ENCODE measurements at places on chromosomes 4 and X. TPM values are rescaled to one million over a fixed set of nuclear protein-coding genes. Genes with fewer than 3 reads are reported as not detected.

GRCh38 chr4:52968691-52969090 is 106.6 kb downstream of the RASL11B start:
- DNase-seq = no peak

- no peak for DNase-seq
Measured at GRCh38 chr4:103885152-103885551, 165.4 kb upstream of the TACR3 start.

DNA sequence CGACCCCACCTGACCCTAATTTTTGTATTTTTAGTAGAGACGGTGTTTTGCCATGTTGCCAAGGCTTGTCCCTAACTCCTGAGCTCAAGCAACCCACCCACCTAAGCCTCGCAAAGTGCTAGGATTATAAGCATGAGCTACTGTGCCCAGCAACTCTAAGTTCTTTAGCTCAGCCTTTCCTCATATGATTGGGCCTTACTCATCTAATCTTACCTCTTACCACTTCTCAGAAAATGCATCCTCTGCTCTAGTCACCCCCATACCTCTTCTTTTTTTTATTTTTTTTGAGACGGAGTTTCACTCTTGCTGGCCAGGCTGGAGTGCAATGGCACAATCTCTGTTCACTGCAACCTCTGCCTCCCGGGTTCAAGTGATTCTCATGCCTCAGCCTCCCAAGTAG is 35.6 kb upstream of the UGDH start:
- DNase-seq = no peak

DNA sequence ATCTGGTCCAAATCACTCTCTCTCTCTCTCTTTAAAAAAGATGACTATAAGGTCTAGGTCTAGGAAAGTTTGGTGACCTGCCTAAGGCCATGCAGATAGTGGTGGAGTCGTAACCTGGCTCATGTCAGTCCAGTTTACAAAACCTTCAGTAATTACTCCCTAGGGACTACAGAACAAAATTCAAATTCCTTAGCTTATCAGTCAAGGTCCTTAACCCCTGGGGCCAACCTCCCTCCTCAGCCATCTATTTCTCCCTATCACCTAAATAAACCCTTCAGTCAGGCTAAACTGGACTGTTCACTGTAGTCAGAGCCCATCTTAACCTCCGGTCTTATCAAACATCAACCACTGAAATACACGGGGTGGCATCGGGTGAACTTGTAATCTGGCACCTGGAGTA is 68.9 kb downstream of the MAP3K15 start:
- no peak for DNase-seq

DNA sequence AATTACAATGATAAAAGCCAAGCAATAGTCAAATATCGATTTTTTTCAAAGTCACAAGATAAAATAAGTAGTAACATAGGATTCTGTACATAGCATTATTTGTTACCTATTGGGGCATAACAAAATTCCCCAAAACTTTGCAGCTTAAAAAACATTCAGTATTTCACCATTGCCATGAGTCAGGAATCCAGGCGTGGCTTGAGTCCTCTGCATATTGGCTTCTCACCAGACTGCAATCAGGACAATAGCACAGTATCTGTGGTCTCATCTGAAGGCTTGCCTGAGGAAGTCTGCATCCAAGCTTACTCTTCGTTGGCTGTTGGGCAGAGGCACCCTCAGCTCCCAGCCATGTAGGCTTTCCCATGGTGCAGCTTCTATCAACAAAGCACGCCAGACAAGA is 6.2 kb upstream of the CTBP1 start:
- DNase-seq = no peak

DNA sequence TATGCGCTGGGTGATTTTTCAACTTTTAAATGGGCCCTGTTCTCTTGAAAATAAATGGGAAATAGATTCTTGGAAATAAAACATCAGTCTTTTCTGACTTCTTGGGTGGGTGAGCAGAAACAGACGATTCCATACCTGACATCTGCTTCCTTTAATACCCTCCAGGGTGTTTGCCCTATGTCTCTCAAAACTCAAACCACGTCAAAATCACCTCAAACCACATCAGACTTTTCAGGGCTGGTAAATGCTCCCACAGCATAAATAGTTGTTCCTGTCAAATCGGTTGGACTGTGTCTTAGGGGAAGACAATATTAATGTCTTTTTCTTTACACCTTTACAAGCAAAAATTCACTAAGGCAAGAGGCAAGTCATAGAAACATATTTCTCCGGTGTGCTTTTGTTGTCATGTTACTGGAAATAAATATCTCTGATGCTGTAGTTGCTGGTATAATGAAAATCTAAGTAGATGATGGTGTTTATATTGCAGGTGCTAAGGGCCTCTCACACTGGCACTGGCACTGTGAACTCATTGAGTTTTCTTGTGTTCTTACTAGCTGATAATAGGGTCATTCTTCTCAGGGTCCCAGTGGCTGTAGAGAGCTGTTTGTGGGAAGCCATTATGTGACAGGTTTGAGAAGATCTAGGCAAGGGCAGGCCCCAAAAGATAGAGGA is 380.4 kb downstream of the RAPGEF2 start:
- DNase-seq = no peak

DNA sequence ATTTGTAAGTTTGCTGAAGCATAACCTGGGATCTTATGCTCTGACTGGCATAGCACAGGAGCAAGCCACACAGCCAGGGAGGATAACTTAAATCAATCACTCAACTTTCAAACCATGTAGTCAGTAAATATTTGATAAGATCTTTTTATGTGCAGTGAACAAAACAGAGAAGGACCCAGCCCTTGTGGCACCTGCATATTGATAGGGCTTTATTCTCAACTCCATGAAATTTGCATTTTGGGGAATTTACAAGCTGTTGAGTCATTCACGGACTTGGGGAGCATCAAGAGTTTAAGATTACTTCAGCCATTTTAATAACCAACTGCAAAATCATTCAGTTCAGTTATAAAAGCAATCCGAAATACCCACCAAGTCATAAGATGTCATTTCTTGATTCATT is 122.6 kb downstream of the COMMD8 start:
- no peak for DNase-seq

DNA sequence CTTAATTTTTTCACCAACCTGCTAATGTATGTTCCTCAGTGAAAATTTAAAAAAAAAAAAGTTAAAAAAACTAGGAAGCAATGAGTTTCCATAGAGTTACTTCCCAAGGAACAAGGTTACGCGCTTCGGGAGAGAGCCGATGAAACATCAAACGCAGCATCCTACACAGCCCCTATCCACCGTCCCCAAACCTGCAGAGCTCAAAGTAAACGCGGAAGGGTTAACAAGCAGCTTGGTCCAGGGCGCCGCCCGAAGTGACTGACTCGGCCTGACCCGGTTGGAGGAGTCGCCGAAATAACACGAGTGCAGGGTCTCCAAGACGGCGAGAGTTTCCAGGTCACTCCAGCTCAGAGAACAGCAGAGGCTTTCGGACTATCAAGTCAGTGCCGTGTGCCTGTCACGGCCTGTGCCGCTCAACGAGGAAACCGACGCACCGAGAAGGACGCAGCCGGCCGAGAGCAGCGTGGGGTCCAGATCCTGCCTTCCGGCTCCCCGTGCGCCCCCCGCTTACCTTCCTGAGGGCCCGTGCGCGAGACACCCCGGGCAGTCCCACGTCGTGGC is 512 bp downstream of the NOP14 start:
- no peak for DNase-seq

GRCh38 chr4:138579146-138579545 is 337.0 kb upstream of the SLC7A11 start:
- DNase-seq = no peak

DNA sequence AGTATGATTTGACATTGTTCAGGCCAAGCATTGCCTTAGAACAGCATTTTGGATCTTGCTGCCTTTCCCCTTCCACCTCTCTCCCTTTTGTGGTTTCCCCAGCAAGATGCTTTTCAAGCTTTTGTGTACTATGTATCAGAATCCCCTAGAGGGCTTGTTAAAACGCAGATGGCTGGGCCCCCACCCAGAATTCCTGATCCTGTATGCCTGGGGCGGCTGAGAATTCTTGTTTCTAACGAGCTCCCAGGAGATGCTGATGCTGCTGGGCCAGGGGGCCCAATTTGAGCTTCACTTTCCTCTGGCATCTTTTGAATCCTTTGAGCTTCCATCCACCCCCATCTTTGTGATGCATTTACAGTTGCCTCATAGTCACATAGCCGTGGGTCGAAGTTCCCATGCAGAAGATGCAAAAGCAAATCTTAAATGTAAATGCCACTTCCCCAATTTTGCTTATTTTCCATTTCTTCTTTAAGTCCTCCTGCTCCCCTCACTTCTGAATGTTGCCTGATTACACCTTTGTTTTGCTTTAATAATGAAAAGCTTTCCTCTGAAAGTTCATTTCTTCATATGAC is 18.5 kb downstream of the HCCS start:
- no peak for DNase-seq

GRCh38 chr4:19913650-19914049 is 338.1 kb upstream of the SLIT2 start:
- DNase-seq = no peak

DNA sequence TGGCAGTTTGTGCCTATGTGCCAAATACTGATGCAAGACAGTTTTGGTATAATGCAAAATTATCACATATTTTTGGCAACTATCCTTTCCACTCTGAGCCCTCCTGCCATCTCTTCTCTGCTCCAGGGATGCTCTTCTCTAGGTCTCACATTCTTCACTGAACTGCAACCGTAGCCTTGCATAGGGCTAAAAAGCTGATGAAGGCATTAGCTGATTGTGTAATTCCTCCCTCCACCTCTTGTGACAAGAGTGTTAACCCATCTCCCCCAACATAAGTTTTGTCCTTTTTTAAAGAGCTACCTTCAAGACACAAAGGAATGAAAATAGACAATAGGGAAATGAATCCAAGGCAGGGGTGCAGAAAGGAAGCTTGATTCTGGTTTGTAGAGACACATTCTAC is 33.1 kb upstream of the ANK2 start:
- no peak for DNase-seq

DNA sequence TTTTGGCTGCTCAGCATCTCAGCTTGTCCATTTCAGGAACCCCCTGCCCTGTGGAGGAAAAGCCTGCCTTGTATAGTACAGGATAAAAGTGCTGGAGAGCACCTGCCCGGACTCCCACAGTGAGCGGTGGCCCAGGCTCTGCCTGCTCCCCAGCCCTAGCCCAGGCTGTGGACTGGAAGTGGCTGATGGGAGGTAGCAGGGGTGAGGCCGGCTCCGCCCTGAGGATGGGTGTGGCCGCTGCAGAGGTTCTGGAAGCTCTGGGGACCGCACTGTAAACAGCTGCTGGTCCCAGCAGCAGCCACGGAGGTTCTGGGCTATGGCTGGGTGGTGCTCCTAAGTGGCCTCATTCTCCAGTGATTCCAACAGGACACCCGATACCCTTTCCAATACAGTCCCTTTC is 56.6 kb upstream of the HELT start:
- DNase-seq = no peak

DNA sequence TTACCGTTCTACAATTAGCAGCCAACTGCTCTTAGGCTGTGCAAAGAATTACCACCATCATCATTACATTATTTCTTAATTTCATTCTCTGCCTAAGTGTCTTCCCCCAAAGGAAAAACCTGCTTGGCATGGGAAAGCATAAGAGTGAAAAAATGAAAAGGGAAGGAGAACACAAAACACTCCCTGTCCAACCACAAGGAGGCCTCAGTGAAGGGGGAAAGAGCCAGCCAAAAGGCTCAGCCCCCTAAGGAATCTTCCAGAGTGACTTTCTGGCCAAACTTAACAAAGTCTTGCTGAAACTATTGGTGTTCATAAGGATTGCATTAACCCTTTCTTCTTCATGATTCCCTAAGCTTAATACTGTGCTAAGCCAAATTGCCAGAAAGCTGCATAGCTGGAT is 287.4 kb downstream of the SMARCA1 start:
- DNase-seq = no peak

- DNase-seq = no peak
Measured at GRCh38 chr4:141703497-141703896, 67.1 kb downstream of the IL15 start.

GRCh38 chr4:71222661-71223060 is 116.2 kb upstream of the SLC4A4 start:
- no peak for DNase-seq

GRCh38 chr4:39305912-39306677 is 60.1 kb downstream of the RFC1 start:
- no peak for DNase-seq

DNA sequence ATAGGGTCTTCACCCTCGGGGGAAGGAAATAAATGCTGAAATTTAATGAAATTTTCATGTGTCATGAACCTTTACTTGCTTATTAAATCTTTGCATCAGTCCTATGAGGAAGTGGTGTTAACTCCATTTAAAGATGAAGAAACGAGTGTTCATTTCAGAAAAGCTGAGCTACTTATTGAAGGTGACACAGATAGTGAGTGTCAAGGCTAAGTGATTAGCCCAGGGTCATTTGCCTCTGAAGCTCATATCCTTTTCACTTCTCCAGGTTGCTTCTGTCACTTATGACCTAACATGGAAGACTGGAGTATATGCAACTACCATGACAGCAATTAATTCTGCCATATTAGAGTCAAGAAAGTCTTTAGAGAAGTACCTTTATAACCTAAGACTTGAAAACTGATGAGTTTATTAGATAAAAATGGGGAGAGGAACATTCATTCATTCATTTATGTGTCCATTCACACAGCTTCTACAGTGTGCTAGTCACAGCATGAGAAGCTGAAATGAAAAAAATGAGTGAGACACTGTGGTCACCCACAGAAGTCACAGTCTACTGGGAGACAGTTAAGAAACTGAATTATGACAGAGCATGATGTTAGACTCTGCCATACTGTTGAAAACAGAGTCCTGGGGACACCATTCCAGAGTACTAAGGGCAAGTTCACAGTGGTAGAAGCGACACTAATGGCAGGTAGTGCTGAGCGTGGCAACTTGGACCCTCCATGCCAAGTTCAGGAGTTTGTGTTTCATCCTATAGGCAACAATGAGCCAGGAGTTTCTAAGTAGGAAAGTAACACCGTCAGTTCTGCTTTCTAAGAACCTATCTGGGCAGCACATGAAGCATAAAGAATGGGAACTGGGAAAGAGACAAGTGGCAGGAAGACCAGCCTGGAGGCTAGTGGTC is 21.3 kb downstream of the ALPK1 start:
- DNase-seq = no peak

The CYBB gene
- 1.4 TPM for polyA plus RNA-seq

The CT45A5 gene
- polyA plus RNA-seq = not detected

The SYN1 gene
- polyA plus RNA-seq = 20.5 TPM

The NAP1L3 gene
- polyA plus RNA-seq = 2.3 TPM

The EDA gene
- polyA plus RNA-seq = 2.1 TPM

The SPANXA1 gene
- polyA plus RNA-seq = not detected

The ASB9 gene
- polyA plus RNA-seq = 0.88 TPM

The DKK2 gene
- 0.42 TPM for polyA plus RNA-seq

The OTC gene
- 0.08 TPM for polyA plus RNA-seq

The DAPP1 gene
- polyA plus RNA-seq = 0.30 TPM

All from heart left ventricle (tissue), 16 donors.